ENCODE measurements at places on chromosomes 1 and 21.

GRCh38 chr1:229431284-229432115 lies 2.4 kb downstream of the ACTA1 start:
- no peak overlapping the region for H3K27ac ChIP-seq
- H3K27me3 ChIP-seq = peaks cover 87% of the 10 kb centered on the region
- peaks cover 4% of the 10 kb centered on the region for H3K4me1 ChIP-seq
- H3K36me3 ChIP-seq = no peaks in the 10 kb centered on the region
- no peak overlapping the region for H3K4me3 ChIP-seq
- DNase-seq = no peak

- H3K36me3 ChIP-seq = no peaks in the 10 kb centered on the region
- H3K27ac ChIP-seq = no peak overlapping the region
- DNase-seq = no peak
- no peaks in the 10 kb centered on the region for H3K27me3 ChIP-seq
- H3K4me1 ChIP-seq = no peaks in the 10 kb centered on the region
These were observed 50.4 kb downstream of the GLIS1 start for GRCh38 chr1:53688381-53689102.

DNA sequence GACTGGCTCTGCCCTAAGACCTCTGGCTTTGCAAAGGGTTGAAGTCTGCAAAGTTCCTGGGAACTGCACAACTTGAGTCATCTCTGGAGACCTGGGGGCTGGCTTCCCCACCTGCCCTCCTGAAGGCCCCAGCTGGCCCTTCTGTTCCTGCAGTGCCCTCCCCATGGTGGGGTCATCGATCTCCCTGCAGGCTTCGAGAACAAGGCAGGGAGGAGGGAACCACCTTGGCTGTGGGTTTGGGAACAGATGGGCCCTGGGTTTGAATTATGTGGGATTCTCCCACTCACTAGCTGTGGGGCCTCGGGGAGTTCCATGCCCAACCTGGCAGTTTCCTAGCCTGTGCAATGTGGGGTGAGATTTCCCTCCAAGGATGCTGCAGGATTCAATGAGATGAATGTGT lies 310.2 kb downstream of the PTPRU start:
- no peaks in the 10 kb centered on the region for H3K36me3 ChIP-seq
- H3K27ac ChIP-seq = no peak overlapping the region
- H3K4me1 ChIP-seq = no peaks in the 10 kb centered on the region
- DNase-seq = no peak
- H3K4me3 ChIP-seq = no peak overlapping the region

GRCh38 chr1:83060651-83061390 lies 938.1 kb downstream of the TTLL7 start:
- no peak overlapping the region for H3K4me3 ChIP-seq
- DNase-seq = no peak
- H3K27me3 ChIP-seq = no peaks in the 10 kb centered on the region
- H3K36me3 ChIP-seq = no peaks in the 10 kb centered on the region
- H3K27ac ChIP-seq = no peak overlapping the region
- H3K4me1 ChIP-seq = no peaks in the 10 kb centered on the region

- H3K4me3 ChIP-seq = no peak overlapping the region
- no peak for DNase-seq
- H3K36me3 ChIP-seq = no peaks in the 10 kb centered on the region
- no peaks in the 10 kb centered on the region for H3K27me3 ChIP-seq
These were observed 270.4 kb downstream of the GRIK1 start for GRCh38 chr21:29669416-29669815.

GRCh38 chr1:31932491-31933316 lies 5.5 kb downstream of the PTP4A2 start:
- H3K36me3 ChIP-seq = no peaks in the 10 kb centered on the region
- no peaks in the 10 kb centered on the region for H3K27me3 ChIP-seq
- no peak for DNase-seq
- H3K4me1 ChIP-seq = peaks cover 42% of the 10 kb centered on the region
- no peak overlapping the region for H3K4me3 ChIP-seq

- no peaks in the 10 kb centered on the region for H3K36me3 ChIP-seq
These were observed 415.4 kb downstream of the PTBP2 start for GRCh38 chr1:97136996-97137395.

DNA sequence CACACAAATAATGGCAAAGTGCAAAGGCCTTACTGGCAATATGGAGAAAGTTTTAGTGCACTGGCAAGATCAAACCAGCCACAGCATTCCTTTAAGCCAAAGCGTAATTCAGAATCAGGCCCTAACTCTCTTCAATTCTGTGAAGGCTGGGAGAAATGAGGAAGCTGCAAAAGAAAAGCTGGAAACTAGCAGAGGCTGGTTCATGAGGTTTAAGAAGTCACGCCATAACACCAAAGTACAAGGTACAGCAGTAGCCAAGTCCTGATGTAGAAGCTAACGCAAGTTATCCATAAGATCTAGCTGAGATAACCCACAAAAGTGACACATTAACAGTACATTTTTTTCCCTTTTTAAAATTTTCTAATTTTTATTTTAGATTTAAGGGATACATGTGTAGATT lies 57.1 kb downstream of the SLC27A3 start:
- H3K27ac ChIP-seq = no peak overlapping the region
- DNase-seq = no peak
- peaks cover 6% of the 10 kb centered on the region for H3K36me3 ChIP-seq
- no peaks in the 10 kb centered on the region for H3K4me1 ChIP-seq
- H3K27me3 ChIP-seq = no peaks in the 10 kb centered on the region

DNA sequence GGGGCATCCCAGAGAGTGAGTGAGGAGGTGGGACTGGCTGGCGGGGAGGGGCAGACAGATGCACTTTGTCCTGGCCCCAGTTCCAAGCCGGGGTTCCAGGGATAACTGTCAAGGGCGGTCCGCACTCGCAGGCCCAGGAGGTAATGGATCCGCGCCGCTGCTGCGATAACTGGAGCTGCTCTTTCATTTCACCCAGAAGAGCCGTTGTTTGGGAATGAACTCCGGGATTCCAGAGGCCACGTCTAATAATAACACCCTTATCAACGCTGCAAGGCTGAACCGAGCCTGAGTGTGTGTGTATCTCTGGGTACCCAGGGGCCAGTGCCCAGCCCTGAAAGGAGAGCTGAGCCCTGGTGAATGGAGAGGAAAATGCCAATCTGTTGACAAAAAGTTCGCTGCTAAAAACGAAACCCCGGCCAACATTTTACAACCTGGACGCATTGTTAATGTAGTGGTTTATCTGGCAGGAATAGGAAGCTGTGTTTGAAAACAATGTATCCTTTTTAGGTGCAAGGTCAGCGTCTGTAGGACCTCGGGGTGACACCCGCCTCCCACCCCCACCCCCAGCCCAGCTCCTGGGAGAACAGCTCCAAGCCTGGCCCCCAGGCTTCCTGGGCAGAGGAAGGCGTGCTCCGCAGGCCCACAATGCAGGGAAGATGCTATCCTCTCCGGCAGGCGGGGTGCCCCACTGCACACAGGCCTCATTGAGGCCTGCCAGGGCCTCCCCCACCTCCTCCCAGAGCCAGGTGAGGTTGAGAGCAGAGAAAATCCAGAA lies 119.7 kb downstream of the PROX1 start:
- peak; percentile 65 for DNase-seq
- no peak overlapping the region for H3K4me3 ChIP-seq
- no peaks in the 10 kb centered on the region for H3K27me3 ChIP-seq
- no peaks in the 10 kb centered on the region for H3K36me3 ChIP-seq
- peaks cover 36% of the 10 kb centered on the region for H3K4me1 ChIP-seq

- DNase-seq = no peak
- no peak overlapping the region for H3K4me3 ChIP-seq
- no peaks in the 10 kb centered on the region for H3K27me3 ChIP-seq
These were observed 76.6 kb downstream of the RAB3GAP2 start for GRCh38 chr1:220195701-220196100.

GRCh38 chr1:86753700-86754099 lies 49.3 kb downstream of the SH3GLB1 start:
- peaks cover 26% of the 10 kb centered on the region for H3K4me1 ChIP-seq
- no peaks in the 10 kb centered on the region for H3K36me3 ChIP-seq
- no peaks in the 10 kb centered on the region for H3K27me3 ChIP-seq
- no peak overlapping the region for H3K4me3 ChIP-seq

GRCh38 chr1:162236201-162236600 lies 140.5 kb downstream of the SPATA46 start:
- no peaks in the 10 kb centered on the region for H3K36me3 ChIP-seq
- H3K4me1 ChIP-seq = peaks cover 31% of the 10 kb centered on the region
- no peak overlapping the region for H3K4me3 ChIP-seq

DNA sequence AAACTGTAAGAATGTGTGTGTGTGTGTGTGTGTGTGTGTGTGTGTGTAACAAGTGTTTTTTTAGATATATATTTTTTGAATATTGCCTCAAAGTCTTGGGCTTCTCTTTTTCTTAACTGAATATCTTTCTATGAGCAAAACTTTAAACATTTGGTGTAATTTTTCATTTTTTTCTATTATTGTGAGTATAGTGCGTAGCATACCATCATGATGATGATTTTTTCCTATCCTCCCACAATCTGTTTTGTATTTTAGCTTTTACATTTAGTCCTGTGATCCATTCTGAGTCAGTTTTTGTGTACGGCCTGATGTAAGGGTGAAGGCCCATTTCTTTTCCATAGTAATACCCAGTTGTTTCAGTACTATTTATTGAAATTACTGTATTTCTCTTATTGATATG lies 680.6 kb downstream of the TTLL7 start:
- no peaks in the 10 kb centered on the region for H3K4me1 ChIP-seq
- H3K27me3 ChIP-seq = no peaks in the 10 kb centered on the region
- no peak overlapping the region for H3K27ac ChIP-seq
- no peak overlapping the region for H3K4me3 ChIP-seq
- H3K36me3 ChIP-seq = no peaks in the 10 kb centered on the region

DNA sequence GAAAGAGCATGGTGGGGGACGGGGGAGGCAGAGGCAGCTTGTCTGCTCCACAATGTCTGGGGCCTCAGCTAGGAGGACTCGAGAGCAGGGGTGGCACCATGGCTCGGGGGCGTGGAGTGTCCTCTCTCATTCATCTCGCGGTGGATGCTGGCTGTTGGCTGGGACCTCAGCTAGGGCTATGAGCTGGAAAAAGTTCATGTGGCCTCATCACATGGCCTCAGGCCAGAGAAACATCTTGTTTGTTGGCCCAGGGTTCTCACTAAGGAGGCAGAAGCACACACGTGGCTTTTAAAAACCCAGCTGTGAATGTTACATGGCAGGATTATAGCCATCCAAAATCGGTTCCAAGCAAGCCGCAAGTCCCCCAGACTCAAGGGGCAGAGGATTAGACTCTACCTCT lies 6.2 kb upstream of the CENPS start:
- H3K27me3 ChIP-seq = no peaks in the 10 kb centered on the region
- H3K27ac ChIP-seq = no peak overlapping the region
- no peak overlapping the region for H3K4me3 ChIP-seq
- no peak for DNase-seq
- H3K36me3 ChIP-seq = peaks cover 17% of the 10 kb centered on the region

DNA sequence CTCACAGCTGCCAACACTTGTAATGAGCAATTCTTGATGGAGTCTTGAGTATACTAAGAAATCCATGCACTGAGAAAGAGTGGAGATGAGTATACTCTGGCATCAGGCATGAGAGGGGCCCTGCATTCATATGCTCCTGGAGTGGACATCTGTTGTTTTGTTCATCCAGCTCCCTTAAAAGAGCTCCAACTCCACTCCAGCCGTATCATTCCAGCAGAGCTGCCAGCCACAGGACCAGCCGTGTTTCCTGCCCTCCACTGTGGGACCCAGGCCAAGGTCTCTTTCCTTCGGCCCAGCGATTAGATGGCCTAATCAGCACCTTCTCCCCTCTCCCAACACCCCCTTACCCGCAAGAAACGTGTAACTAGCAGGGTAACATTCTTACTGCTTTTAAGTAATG lies 144.5 kb downstream of the OMA1 start:
- H3K27ac ChIP-seq = no peak overlapping the region
- H3K27me3 ChIP-seq = peaks cover 16% of the 10 kb centered on the region
- no peak overlapping the region for H3K4me3 ChIP-seq
- no peak for DNase-seq

- no peaks in the 10 kb centered on the region for H3K27me3 ChIP-seq
- peak overlapping the region; percentile 1 for H3K4me3 ChIP-seq
- DNase-seq = no peak
- H3K4me1 ChIP-seq = peaks cover 29% of the 10 kb centered on the region
- H3K27ac ChIP-seq = peak overlapping the region; percentile 8
These were observed 1.9 kb upstream of the GBP4 start for GRCh38 chr1:89200663-89201062.

- no peak overlapping the region for H3K27ac ChIP-seq
- DNase-seq = no peak
- H3K27me3 ChIP-seq = no peaks in the 10 kb centered on the region
- no peaks in the 10 kb centered on the region for H3K36me3 ChIP-seq
- H3K4me1 ChIP-seq = no peaks in the 10 kb centered on the region
These were observed 107.6 kb downstream of the FASLG start for GRCh38 chr1:172766462-172766861.

- no peaks in the 10 kb centered on the region for H3K27me3 ChIP-seq
- peaks cover 35% of the 10 kb centered on the region for H3K4me1 ChIP-seq
- H3K4me3 ChIP-seq = no peak overlapping the region
- peak overlapping the region; percentile 95 for H3K27ac ChIP-seq
These were observed 10.4 kb downstream of the LAMB3 start for GRCh38 chr1:209641832-209642172.

DNA sequence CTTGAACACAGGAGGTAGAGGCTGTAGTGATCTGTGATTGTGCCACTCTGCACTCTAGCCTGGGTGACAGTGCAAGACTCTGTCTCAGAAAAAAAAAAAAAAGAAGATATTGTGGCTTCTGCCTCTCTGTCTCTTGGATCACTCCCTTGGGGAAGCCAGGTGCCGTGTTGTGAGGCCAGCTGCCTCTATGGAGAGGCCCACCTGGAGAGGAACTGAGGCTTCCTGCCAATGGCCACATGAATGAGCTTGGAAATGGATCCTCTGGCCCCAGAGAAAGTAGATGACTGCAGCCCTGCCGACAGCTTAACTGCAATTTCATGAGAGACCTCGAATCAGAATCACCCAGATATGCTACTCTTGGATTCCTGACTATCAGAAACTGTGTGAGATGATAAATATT lies 19.7 kb upstream of the AK2 start:
- no peaks in the 10 kb centered on the region for H3K27me3 ChIP-seq
- H3K27ac ChIP-seq = no peak overlapping the region
- no peaks in the 10 kb centered on the region for H3K36me3 ChIP-seq
- no peaks in the 10 kb centered on the region for H3K4me1 ChIP-seq
- DNase-seq = no peak

DNA sequence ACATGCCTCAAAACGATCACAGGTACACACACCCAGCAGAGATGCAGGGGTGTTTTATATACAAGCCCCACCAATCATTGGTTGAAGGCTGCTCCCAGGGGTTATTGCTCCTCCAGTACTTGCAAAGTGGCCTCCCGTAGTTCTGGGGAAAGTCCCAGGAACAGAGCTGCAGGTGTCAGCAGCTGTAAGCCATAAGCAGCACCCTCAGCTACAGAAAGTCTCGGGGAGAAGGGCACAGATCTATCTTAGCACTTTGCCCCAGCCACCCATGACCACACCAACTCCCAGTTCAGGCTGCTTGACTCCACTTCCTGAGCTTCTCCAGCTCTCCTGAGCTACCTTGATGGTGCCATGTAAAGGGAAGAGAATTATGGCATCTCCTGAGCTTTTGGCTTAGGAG lies 222.7 kb upstream of the GJB5 start:
- H3K4me1 ChIP-seq = no peaks in the 10 kb centered on the region
- no peaks in the 10 kb centered on the region for H3K36me3 ChIP-seq
- no peak for DNase-seq

GRCh38 chr1:223175032-223175431 lies 32.0 kb upstream of the TLR5 start:
- no peaks in the 10 kb centered on the region for H3K27me3 ChIP-seq
- no peaks in the 10 kb centered on the region for H3K36me3 ChIP-seq
- no peak overlapping the region for H3K27ac ChIP-seq
- H3K4me1 ChIP-seq = peaks cover 8% of the 10 kb centered on the region
- peak; percentile 12 for DNase-seq
- no peak overlapping the region for H3K4me3 ChIP-seq

GRCh38 chr21:36854391-36854790 lies 112.1 kb downstream of the HLCS start:
- no peak overlapping the region for H3K4me3 ChIP-seq
- H3K4me1 ChIP-seq = no peaks in the 10 kb centered on the region
- no peak overlapping the region for H3K27ac ChIP-seq
- peak; percentile 79 for DNase-seq
